T-helper 22 cell (primary cell): ENCODE measurements at places on chromosomes 6 and 20.

GRCh38 chr6:37517411-37517812, 17.7 kb upstream of the CCDC167 start:
- peak; percentile 78 for DNase-seq

- no peak for DNase-seq
Observed at GRCh38 chr6:109001291-109001894, 93.3 kb downstream of the SESN1 start.

DNA sequence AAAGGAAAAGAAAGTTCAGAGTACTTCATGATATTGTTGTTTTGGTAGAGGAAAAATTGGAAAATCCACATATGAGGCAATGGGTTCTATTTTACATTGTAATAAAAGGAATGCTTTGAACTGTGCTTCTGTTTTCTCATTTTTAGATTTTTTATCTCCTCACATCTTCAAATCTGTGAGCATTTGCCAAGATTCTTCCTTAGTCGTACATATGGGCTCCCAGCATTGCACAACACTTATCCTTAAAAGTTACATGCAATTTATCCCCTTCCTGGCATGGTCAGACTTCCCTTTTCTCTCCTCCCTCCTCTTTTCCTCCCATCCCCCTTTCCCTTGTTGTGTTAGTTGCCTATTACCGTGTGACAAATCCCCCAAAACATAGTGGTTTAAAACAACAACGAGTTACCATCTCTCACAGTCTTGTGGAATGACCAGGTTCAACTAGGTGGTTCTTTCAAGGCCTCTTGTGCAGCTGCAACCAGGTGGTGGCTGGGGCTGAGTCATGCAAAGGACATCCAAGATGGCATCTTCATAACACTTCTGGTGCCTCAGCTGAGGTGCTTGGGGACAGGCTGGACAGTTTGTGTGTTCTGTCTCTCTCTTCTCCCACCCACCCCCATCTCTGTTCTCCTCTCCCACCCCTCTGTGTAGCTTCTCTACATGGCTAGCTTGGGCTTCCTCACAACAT, 68.7 kb downstream of the TXNDC5 start:
- DNase-seq = no peak

DNA sequence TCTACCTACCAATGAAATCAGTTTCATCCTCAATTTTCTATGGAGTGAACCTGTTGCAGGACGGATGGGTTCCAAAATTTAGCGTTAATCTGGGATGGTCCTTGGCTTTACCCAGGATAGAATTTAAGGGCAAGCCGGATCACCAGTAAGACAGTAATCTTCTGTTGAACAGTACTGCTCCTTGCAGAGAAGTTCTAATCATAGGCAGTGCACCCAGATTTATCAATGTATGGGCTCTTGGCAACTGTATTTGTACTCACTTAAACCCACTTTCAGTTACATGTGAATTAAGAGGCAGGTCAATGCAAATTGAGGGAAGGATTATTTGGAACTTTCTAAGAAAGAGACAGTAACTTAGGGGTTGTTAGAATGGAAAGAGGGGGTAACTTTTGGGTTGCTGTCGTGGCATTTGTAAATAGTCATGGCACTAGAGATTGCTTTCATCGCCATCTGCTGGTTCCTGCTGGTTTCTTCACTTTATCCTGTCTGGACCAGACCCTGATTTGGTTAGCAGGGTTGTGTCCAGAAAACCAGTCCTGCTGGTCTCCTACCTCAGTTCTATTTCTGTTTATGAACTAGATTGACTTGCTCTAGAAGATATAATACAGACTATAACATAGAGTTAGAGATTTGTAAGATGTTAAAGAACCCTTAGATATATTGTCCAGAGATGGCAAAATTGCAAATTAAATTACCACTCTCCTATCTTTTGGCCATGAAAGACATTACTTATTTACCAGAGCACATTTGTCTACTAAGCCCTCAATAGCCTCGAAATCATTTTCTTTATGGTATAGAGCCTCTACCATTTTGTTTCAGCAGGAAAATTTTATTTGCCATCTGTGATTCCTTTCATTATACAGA, 646.3 kb downstream of the UTRN start:
- no peak for DNase-seq

DNA sequence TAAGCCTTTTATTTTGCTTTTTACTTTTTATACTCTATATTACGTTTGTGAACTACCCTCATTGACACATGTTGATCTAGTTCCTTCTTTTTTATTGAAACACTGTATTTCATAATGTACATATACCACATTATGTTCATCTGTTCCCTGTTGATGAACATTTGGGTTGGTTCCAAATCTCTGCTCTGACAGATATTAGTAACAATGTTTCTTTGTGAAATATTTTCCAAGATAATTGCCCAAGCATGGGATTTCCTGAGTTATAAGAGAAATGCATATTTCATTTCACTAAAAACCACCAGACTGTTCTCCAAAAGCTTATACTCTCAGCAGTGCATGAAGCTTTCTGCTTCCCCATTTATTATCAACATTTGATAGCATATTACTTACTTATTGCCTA, 44.2 kb upstream of the TNFRSF21 start:
- DNase-seq = no peak
